ENCODE measurements at places on chromosomes 12 and 14.

DNA sequence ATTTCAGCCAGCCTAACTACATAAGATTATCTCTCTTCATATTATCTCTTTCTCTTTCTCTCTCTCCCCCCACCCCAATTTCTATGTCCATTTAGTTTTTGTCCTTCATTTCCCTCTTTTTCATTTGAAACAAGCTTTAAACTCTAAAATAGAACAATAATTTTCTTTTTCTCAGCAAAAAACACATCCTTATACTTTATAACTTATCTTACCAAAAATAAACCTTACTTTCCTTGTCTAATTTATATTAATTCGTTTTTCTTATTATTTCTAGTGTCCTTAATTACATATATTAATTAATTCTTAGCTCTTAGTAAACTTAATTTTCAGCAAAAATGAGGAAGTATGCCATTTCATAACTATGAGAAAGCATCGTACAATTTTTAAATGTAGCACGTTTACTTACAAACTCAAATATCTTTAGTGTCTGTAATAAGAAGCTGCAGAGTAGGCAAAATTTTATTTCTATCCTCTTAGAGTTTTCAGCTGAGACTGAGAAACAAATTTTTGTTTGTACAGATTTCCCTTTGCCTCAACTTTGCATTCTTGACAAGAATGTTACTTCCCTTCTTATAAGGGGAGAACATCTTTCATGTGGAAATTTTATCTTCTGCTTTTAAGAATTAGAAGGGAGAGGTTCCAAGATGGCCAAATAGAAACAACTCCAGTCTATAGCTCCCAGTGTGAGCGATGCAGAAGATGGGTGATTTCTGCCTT, 65.1 kb upstream of the ST8SIA1 start:
- no peak for DNase-seq

DNA sequence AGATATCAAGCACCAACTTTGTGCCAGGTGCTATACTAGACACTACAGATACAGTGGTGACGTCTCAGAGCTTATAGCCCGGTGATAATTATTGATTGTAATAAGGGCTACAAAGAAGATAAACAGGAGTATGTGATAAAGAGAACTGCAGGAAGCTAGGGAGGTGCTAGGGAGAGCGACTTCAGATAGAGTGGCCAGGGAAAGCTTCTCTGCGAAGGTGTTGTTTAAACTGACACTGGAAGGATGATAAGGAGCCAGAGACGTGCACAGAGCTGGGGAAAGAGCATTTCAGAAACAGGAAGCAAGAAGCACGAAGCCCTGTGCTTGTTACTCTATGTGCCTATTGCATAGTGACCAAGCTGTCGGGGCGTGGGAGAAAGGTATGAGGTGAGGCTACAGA, 48.1 kb upstream of the OTX2 start:
- no peak for DNase-seq

DNA sequence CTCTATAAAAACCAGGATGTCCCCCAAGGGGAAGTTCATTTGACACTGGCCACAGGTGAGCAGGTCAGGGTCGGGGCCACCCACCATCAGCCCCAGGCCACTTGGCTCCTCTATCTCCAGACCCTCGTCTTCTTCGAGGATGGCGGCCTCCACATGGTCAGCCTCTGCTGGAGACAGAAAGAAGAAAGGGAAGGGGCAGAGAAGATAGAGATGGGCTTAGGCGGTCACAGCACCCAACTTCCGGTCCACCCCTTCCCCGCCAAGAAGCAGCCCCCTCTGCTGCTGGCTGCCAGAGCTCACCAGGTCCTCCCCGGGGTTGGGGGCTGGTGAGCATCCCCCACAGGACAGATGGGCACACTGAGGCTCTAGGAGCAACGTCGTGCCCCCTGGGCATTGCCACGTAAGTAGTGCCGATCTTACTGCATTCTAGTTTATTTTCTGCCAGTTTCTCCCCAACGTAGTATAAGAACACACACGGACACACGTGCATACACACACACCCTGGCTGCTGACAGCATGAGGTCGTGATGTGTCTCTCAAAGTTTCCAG, 14.2 kb downstream of the BCL11B start:
- DNase-seq = peak; percentile 26

- DNase-seq = no peak
These were observed 30.3 kb upstream of the BTG1 start for GRCh38 chr12:92175961-92176360.

GRCh38 chr12:92196368-92196767, 50.7 kb upstream of the BTG1 start:
- no peak for DNase-seq

GRCh38 chr14:63204407-63205043, at the start of gene RHOJ:
TSS of gene RHOJ (plus strand) at chr14:63204443. CDS start at chr14:63204870, 427 bp downstream.
- no peak for DNase-seq

DNA sequence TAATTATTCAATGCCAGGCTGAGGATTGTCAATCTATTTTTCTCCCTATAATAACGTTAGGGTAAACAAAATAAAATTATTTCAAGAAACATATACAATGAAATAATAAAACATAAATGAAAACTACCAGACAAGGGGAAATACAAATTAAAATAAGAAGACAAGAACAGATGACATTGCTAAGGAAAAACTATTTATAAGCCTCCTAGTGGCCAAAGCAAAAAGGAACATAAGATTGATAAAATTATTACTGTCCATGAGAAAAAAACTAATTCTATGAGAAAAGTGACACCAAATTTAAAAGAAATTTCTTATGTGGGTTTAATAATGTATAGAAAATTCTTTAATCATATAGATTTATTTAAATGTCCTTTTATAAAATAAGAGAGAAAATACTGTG, 294.7 kb downstream of the TTC6 start:
- DNase-seq = no peak

- no peak for DNase-seq
These were observed 12.4 kb upstream of the NFYB start for GRCh38 chr12:104150416-104150815.

- DNase-seq = no peak
These were observed 89.7 kb downstream of the ASCL4 start for GRCh38 chr12:107864235-107864634.

DNA sequence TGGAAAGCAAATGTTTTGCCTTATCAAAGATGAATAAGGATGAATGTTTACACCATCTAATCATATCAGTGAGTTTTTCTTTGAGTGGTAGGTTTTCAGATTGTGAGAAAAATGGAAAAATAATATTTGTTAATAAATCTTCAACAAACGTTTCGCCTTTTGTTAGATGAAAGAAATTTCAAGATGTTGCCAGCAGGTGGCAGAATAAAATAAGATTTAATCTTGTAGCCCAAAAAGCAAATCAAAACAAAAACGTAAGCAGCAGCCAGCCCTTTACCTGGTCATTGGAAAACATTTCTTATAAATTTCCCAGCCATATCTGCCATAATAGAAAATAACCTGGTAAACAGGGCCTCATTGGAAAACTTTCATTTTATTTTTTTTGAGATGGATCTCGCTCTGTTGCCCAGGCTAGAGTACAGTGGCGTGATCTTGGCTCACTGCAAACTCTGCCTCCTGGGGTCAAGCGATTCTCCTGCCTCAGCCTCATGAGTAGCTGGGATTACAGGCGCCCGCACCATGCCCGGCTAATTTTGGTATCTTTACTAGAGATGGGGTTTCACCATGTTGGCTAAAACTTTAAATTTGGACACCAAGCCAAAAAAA, 15.4 kb upstream of the TMEM120B start:
- DNase-seq = no peak

GRCh38 chr12:31224768-31225448, 101.0 kb downstream of the SINHCAF start:
- DNase-seq = no peak

DNA sequence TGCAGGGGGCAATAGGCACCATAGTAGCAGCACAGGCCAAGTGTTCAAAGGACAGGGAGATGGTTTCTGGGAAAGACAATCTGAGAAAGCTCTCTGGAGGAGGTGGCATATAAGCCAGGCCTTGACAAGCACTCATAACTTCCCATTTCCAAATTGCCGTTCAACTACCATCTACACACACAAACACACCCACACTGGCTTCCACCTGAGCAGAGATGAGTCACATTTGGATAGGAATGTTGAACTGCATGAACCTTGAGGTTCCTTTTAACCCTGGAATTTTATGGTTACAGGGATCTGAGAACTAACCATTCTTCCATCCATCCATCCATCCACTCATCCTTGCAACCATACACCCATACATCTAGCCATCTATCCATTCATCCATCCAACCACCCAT, 86.6 kb downstream of the KSR2 start:
- no peak for DNase-seq
